Cerebellum (tissue), 4 donors: ENCODE measurements at places on chromosomes 7 and 10. TPM values are rescaled to one million over a fixed set of nuclear protein-coding genes. Genes with fewer than 3 reads are reported as not detected.

DNA sequence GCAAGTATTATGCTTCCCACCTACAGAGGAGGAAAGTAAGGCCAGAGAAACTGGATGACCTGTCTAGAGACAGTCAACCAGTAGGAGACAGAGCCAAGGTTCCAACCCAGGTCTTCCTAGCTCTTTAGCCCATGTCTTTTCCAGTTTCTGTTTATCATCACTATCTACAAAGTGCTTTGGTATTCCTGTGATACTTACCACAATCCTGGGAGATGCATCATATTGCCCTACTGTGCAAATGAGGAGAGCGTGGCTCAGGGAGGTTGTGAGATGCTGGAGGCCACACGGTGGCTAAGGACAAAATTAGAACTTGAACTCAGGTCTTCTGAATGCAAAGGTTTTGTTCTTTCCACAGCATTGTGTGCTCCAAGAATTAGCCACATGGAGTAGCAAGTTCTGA lies 11.2 kb upstream of the PLEKHA1 start:
- no peak for DNase-seq

RELN gene
- 390 TPM for total RNA-seq

GNGT1 gene
- total RNA-seq = not detected

- DNase-seq = no peak
Measured at GRCh38 chr10:73253225-73253555, 746 bp upstream of the MRPS16 start.

DNA sequence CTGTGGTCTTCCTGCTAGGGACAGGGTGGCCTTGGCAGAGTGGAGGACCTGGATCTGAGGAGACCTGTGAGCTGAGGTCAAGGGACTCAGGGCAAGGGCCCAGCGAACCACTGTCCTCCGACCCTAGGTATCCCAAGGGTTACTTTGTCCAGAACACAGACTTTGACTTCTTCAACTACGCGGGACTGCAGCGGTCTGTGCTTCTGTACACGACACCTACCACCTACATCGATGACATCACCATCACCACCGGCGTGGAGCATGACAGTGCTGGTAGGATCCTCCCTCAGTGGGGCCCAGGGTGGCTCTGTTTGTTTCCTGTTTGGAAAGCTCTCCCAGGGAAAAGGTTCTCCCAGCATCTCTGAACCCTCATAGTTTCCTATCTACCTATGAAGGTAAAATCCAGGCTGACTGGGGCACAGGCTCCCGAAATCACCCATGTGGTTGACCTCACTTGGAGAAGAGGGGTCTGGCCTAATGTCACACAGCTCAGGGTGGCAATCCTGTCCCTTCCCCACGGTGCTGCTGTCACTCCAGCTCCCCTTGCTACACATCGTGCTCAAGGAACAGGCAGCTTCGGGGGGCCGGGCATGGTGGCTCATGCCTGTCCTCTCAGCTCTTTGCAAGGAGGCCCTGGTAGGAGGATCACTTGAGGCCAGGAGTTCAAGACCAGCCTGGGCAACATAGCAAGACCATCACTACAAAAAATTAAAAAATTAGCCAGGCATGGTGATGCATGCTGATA lies 57.6 kb downstream of the ZNF727 start:
- DNase-seq = no peak

DNA sequence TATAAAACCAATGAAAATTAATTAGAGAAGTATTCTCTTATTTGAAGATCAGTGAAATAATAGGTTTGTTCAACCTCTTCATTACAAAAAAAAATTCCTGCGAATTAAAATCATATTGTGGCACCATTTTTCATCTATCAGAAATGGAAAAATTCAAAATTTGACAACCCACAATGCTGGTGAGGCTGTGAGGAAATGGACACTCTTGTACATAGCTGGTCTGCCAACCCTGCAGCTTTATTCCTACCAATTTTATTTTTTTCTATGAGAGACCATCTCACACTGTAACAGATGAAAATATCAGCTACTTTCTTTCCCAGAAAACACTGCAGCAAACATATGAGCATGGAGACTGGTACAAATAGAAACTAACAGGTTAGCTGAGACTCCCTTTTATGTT lies 208.8 kb upstream of the SEMA3E start:
- DNase-seq = no peak

DNA sequence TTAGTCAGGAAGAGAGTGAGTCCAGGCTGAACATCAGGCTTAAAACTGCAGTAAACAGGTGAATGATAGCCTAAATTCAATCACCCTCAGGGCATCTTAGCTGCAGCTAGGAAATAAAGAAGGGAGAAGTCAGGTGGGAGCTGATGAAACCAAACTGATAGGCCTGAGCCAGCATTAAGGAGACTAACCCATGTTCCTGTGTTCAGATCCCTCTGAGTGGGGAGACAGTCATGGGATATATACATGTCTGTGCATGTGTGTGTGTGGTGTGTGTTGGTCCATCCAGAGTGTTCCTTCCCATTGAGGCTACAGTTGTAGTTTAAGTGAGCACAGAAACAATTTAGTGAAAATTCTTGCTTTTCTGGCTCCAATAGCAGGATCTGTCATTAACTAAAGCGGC lies 480.9 kb downstream of the PHTF2 start:
- DNase-seq = no peak

- no peak for DNase-seq
Measured at GRCh38 chr7:121558288-121558687, 162.2 kb upstream of the FAM3C start.

- no peak for DNase-seq
Measured at GRCh38 chr10:102501201-102502028, 1.1 kb downstream of the ACTR1A start.

DNA sequence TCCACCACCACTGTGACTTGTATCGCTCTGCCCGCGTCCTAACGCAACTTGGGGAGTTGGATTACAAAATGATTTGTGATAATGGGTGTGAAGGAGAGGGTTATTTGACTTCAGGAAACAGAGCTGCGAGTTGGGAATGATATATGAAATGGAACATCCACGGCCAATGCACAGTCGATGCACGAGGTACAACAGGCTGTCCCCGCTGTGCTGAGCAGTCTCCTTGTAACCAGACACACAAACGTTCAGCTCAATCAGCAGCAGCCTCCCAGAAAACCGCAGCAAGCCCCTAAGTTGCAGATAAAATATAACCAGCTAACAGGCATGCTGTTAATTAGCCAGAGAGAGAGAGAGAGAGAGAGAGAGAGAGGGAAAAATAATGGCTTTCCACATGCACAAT lies 332.7 kb upstream of the MGMT start:
- no peak for DNase-seq

GRCh38 chr10:49618821-49619220 lies 5.0 kb downstream of the CHAT start:
- DNase-seq = no peak

DNA sequence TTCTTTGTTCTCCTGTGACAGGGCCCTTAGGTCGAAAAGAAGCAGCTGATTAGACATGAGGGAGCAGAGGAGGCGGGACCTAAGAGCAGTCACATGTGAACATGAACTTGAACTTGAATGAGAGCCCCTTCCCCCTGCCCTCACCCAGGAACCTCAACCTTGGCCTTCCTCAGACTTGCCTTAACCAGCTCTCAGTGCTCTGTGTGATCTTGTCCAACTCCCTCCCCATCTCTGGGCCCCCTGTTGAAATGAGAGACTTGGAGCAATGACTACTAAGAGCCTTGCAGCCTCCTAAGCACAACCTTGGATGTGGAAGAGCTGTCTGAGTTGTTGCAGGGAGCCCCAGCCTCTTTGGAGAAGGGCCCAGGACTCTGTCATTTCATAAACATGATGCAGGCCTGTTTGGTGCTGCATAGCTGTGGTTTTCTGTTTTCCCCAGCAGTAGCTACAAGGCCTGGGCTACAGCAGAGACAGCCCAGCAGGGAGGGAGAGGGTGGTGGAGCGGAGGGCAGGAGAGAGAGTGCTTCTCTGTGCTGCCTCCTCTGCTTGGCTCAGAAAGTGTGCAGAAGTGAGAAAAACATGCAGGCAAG lies 123.9 kb upstream of the ZMIZ1 start:
- DNase-seq = no peak

CPXM2 gene
- 1.8 TPM for total RNA-seq
